Neural progenitor cell (in vitro differentiated cells): ENCODE measurements at places on chromosomes 4 and X. TPM values are rescaled to one million over a fixed set of nuclear protein-coding genes. Genes with fewer than 3 reads are reported as not detected.
A peak's percentile ranks its signal among the peaks of the same experiment; 100 is the strongest.

Gene CDX4
- total RNA-seq = 0.92 TPM in 1 of 2 replicates, not detected in the other

Gene MBNL3
- 2.4 and 3.4 TPM in 2 replicates for total RNA-seq

Gene BEND2
- not detected in 2 replicates for total RNA-seq

Gene NPFFR2
- total RNA-seq = 0.62 and 2.1 TPM in 2 replicates

Gene GPR34
- total RNA-seq = not detected in 2 replicates

Gene SPANXD
- not detected in 2 replicates for total RNA-seq

Gene RELL1
- total RNA-seq = 12.1 and 17.5 TPM in 2 replicates

Gene CLCN5
- 8.7 and 11.4 TPM in 2 replicates for total RNA-seq

- DNase-seq = no peak
Measured at GRCh38 chr4:1590244-1590643, 93.9 kb downstream of the FAM53A start.

- no peak for DNase-seq
Measured at GRCh38 chr4:75823812-75824211, 78.4 kb downstream of the PPEF2 start.

DNA sequence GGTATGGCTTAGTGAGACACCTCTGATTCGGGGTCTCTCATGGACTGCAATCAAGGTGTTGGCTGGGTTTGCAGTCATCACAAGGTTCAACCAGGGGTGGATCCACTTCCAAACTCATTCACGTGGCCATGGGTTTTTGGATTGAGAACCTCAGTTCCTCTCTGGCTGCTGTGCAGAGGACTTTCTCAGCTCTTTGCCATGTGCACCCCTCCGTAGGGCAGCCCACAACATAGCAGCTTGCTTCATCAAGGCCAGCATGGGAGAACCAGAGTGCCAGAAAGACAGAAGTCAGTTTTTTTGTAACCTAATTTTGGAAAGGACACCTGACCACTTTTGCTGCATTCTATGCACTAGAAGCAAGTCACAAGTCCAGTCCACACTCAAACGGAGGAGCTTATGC lies 154.9 kb downstream of the PJA1 start:
- no peak for DNase-seq

GRCh38 chr4:41930139-41930831 lies 4.9 kb upstream of the TMEM33 start:
- DNase-seq = no peak

DNA sequence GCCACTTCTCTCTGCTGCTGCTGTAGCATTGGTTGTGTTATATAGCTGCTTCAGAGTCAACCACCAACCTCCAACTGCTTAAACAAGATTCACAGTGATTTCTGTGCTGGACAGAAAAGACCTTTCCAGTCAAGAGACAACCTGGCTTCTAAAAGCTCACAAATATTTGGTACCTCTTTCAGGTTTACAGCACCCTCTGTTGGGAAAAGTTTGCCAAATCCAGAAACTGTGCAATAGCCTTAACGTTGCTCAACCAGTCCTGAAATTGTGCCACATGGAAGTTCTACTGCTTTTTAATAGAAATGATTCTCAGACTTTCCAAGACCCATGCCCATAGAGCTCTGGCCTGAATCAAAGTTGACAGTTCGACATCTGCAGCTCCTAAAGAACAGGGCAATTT lies 842.1 kb upstream of the HTR2C start:
- peak; percentile 55 for DNase-seq

GRCh38 chr4:84870398-84871163 lies 95.9 kb downstream of the WDFY3 start:
- DNase-seq = peak; percentile 13

DNA sequence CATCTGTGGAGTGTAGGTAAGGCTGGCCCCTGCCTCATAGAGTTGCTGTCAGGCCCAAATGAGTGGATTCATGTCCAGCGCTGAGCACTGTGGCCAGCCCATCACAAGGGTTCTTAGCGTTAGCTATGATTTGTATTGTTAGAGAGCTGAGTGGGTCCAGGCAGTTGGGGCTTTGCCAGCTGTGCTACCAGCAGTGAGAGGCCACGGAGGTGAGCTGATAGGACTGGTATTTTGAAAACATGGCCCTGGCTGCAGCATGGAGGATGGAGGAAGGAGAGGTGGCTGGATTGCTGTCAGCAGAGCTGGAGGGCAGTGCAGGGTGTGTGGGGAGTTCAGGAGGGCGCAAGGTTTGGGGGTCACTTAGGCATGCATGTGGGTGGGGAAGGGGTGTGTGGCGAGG lies 69.8 kb downstream of the PSAPL1 start:
- DNase-seq = no peak

DNA sequence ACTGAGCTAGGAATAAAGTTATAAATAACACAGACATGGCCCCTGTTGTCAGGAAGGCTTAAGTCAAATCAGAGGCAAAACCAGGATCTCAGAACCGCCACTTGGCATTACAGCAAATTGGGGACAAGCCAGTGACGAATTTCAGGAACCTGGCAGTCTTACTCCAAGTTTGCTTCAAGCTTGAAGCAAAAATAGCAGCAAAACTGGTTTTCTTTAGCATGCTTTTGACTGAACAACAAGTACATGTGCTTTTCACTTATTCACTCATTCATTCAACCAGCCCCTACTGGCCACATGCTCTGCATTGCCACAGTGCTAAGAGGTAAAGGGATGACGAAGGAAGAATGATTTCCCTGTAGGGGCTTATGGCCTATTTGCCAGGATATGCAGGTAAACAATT lies 253.9 kb upstream of the PPARGC1A start:
- DNase-seq = no peak

- peak; percentile 2 for DNase-seq
Measured at GRCh38 chr4:69058410-69059059, 37.7 kb upstream of the UGT2B7 start.

DNA sequence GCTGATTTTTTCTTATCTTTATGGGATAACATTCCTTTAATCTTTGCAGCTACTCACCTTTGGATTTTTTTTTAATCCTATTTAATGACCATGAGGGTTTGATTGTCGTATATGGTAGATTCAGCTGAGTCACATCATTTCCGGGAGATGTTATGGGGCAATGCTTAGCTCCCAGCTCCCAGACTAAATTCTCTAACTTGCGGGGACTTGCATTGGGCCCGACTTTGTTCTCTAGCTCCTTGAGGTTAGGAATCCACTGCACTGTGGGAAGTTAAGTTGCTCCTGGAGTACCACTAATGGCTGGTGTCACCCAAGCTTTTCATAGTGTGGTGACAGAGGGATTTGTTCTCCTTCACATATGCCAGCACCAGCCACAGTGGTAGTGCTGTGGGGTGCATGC lies 287.4 kb downstream of the TECRL start:
- no peak for DNase-seq

DNA sequence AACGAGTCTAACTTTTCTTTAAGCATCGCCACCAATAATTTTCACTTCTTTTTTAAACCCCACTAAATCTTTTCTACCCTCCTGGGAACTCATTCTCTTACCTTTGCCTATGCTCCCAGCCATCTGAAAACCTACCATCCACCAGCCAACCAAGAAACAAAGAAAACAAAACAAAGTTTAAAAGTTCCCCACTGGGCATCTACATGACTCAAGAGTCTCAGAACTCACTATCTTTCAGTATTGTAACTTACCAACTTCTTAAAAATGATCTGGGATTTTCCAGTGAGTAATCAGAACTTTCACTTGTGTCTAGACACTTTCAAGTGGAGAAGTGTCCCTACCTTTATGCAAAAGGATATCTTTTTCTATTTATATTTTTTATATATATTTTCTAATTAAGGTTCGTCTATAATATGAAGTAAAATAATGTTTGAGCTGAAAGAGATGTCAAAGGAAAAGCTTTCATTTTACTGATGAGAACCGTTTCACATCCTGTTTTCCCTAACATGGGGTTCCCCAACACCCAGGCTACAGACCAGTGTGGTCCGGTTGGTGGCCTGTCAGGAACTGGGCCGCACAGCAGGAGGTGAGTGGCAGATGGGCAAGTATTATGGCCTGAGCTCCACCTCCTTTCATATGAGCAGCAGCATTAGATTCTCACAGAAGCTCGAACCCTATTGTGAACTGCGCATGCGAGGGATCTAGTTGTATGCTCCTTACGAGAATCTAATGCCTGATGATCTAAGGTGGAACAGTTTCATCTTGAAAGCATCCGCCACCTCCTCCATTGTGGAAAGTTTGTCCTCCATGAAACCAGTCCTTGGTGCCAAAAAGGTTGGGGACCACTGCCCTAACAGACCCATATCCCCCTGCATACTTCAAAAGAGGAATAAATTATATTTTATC lies 9.8 kb upstream of the TIGD2 start:
- no peak for DNase-seq

- no peak for DNase-seq
Measured at GRCh38 chrX:123454712-123455431, 270.8 kb downstream of the GRIA3 start.

DNA sequence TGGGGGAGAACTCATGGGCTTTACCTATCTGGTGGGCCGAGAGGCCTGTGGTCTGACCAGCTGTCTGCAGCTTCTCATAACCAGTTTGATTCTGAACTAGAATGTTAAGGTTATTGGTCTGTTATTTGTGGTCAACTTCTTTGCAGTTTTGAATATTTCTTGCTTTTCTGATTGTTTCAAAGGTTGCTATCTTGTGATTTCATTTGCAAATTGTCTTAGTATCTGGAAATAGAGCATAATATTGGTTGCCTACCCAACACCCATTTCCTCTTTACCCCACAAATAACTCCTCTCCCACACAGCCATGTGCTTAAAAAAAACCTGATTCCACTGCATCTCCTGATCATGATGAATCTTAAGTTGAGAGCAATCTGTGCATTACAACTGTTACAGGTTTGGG lies 39.1 kb upstream of the BMP2K start:
- no peak for DNase-seq

- DNase-seq = no peak
Measured at GRCh38 chr4:4332529-4332928, 42.5 kb downstream of the ZBTB49 start.

- no peak for DNase-seq
Measured at GRCh38 chr4:79651456-79651855, 243.4 kb upstream of the GK2 start.

GRCh38 chrX:112832481-112833095 lies 8.0 kb downstream of the AMOT start:
- DNase-seq = no peak

DNA sequence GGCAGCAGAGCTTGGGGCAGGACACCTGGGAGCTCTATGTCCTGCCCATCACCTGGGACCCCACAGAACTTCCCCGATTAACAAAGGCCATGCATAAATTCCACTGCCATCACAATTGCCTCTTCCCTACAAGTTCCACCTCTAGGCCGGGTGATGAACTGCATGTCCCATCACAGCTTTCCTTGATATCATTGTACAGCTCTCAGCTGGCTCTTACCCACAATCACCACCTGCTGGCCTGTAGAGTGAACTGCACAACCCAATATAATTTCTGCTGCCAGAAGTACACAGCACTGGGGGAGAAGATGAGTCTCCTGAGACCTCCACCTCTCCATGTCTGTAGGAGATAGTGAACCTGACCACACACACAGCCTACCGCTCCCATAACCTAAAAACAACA lies 285.0 kb upstream of the AADAT start:
- DNase-seq = peak; percentile 50

- no peak for DNase-seq
Measured at GRCh38 chr4:169986369-169986768, 39.8 kb downstream of the MFAP3L start.

GRCh38 chr4:105911426-105911825 lies 16.2 kb downstream of the NPNT start:
- no peak for DNase-seq

- DNase-seq = no peak
Measured at GRCh38 chr4:157280673-157281072, 60.1 kb downstream of the GRIA2 start.

- DNase-seq = no peak
Measured at GRCh38 chr4:141458501-141458900, 177.9 kb upstream of the IL15 start.

- DNase-seq = no peak
Measured at GRCh38 chrX:113586281-113586898, 745.8 kb upstream of the AMOT start.

DNA sequence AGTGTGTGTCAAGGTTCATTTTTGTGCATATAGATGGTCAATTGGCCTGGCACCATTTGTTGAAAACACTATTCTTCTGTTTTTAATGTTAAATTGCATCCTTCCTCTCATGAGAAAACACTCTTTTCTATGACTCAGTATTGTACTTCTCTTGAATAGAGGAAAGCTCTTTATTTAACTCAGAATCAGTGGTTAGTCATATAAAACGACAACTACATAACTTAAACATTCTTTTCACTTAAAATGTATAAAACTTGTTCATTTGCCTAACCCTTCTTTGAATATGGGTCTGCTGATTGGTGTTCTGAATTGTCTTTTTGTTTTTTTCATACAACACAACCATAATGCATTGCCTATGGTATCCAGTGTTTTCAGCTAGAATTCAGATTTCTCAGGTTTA lies 17.2 kb upstream of the MRPL1 start:
- DNase-seq = no peak

DNA sequence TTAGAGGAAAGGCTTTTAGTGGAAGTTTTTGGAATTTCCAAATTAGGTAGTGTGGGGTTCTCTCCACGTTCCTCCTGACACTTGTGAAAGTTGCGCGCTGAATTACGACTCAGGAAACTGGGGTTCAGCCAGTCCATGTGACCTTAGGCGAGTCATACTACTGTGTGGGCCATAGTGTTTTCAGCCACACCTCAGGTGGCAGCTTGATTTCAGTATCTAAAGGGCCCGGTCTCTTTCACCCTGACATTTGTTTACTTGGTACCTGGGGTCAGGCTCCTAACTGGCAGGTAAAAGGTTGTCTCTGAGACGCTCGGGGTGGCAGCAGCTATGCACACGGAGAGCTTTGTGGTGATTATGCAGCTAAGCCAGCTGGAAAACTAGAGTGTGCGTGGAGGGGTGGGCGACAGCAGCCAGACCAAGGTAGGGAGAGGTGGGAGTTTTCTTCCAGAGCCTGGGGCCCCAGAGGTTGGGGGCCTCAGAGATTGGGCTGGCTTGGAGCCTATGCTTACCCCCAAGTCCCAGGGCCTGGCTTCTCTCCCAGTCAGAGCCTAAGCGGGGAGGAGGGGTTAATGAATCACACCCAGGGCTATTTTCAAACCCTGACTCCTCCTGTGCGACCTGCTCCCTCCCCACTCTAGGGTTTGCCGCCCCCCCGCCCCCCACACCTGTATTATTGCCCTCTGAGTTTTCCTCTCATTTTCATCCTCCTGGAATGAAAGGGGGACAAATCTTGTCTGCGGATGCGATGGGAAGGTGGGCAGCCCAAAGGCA lies 47.2 kb downstream of the STARD8 start:
- no peak for DNase-seq
